ENCODE measurements at places on chromosomes 4 and X. TPM values are rescaled to one million over a fixed set of nuclear protein-coding genes. Genes with fewer than 3 reads are reported as not detected.
A peak's percentile ranks its signal among the peaks of the same experiment; 100 is the strongest.

UGT2A1 gene
- total RNA-seq: not detected

TCEAL3 gene
- total RNA-seq: not detected

FBXL5 gene
- 20.6 TPM for total RNA-seq

DNA sequence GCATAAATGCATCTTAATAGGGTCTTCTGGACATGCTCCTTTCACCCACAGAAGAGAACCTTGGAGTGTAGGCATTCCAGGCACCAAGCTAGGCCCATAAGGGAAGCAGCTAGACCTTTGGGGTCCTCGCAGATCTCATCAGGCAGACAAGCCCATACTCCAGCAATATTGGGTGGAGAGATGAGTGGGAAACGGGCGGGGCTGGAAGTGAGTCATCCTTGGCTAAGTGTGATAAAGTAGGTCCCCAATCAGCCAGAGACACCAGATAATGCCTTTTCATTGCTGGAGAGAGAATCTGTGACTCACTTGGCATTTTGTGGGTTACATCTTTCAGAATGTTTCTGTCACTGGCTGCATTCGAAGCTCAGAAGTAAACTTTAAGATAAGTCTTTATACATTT, 133.3 kb upstream of the MBNL3 start:
- no peaks in the 10 kb centered on the region for H3K36me3 ChIP-seq
- H3K4me1 ChIP-seq: peaks cover 5% of the 10 kb centered on the region
- H3K27ac ChIP-seq: no peak overlapping the region
- H3K27me3 ChIP-seq: no peaks in the 10 kb centered on the region
- peak; percentile 8 for DNase-seq

DNA sequence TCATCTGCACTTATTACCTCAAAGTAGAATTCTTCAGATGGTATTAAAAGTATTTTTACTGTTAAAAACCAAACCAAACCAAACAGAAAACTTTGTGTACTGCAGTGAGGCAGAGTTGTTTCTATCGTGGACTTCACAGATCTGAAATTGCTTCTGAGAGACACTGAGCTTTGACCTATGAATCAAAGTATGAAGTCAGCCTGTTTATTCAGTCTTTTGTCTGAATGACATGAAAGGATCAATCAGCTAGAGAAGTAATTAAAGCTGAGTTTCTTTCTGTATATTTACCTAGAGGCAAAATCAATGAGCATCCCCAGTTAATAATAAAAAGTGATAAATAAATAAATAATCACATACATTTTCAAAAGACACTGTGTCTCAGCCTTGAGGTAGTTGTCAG, 2121.0 kb downstream of the PCDH7 start:
- no peaks in the 10 kb centered on the region for H3K4me1 ChIP-seq
- H3K36me3 ChIP-seq: no peaks in the 10 kb centered on the region
- H3K4me3 ChIP-seq: no peak overlapping the region
- no peaks in the 10 kb centered on the region for H3K27me3 ChIP-seq
- H3K27ac ChIP-seq: no peak overlapping the region

Measured in HCT116 (cell line).